ENCODE measurements at places on chromosomes 7 and 10. TPM values are rescaled to one million over a fixed set of nuclear protein-coding genes. Genes with fewer than 3 reads are reported as not detected.

Gene NEUROG3
- total RNA-seq: not detected

DNA sequence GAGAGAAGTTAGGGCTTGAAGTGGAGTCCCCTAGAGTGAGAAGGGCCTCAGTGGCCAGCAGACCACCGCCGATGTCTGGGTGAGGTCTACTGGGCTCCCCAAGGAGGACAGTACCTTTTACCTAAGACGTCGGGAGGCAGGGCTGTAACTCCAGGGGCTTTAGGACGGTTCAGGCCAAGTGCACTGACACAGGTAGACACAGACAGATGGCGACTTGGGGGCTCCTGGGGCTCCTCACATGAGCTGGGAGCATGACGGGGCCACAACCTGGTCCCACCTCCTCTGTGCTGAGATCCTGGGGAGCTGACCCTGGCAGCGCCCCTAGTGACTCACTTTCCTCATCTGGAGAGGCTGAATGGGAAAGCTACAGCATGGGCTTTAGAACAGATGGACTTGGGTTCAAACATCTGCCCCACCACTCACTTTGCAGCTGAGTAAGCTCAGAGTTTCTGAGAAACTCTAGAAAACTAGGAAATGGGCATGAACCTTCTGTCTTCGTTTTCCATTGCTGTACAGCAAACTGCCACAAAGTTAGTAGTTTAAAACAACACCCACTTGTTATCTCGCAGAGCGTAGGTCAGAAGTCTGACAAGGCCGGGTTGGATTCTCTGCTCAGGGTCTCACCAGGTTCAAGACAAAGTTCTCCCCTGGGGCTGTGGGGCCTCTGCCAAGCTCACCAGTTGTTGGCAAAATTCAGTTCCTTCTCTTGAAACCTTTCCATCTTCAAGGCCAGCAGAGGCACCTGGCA is 4.7 kb upstream of the COMTD1 start:
- peaks cover 6% of the 10 kb centered on the region for H3K4me1 ChIP-seq
- no peaks in the 10 kb centered on the region for H3K27me3 ChIP-seq
- no peak for DNase-seq

GRCh38 chr10:3225561-3225960 is 53.0 kb upstream of the PITRM1 start:
- H3K27me3 ChIP-seq: peaks cover 19% of the 10 kb centered on the region
- no peaks in the 10 kb centered on the region for H3K36me3 ChIP-seq
- H3K4me1 ChIP-seq: peaks cover 17% of the 10 kb centered on the region
- no peak overlapping the region for H3K27ac ChIP-seq

DNA sequence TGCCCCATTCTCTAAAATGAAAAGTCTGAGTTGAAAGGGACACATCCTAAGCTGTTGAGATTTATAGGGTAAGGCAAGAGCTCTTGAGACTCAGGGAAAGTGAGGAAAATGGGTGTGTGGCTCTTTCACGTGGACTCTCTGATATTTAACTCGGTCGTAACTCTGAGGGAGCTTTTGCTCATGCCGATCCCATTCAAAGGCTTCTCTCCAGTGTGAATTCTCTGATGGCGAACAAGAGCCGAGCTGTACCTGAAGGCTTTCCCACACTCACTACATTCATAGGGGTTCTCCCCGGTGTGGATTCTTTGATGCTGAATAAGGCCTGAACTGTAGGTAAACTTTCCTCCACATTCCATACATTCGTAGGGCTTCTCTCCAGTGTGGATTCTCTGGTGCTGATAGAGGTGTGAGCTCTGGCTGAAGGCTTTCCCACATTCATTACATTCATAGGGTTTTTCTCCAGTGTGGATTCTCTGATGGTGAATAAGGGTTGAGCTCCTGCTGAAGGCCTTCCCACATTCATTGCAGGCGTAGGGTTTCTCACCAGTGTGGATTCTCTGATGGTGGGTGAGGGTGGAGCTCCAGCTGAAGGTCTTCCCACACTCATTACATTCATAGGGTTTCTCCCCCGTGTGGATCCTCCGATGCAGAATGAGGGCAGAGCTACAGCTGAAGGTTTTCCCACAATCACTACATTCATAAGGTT is 10.4 kb downstream of the ZNF3 start:
- DNase-seq: no peak
- no peak overlapping the region for H3K27ac ChIP-seq
- no peaks in the 10 kb centered on the region for H3K27me3 ChIP-seq
- no peaks in the 10 kb centered on the region for H3K4me1 ChIP-seq
- no peak overlapping the region for H3K4me3 ChIP-seq
- peaks cover 82% of the 10 kb centered on the region for H3K36me3 ChIP-seq

Gene ABCF2
- 90.3 TPM for total RNA-seq

- no peaks in the 10 kb centered on the region for H3K27me3 ChIP-seq
- H3K27ac ChIP-seq: no peak overlapping the region
- H3K4me1 ChIP-seq: no peaks in the 10 kb centered on the region
- H3K36me3 ChIP-seq: no peaks in the 10 kb centered on the region
Measured at GRCh38 chr7:85025312-85025756, 161.5 kb downstream of the SEMA3D start.

Data from activated CD4-positive, alpha-beta T cell treated with anti-CD3 and anti-CD28 coated beads, Interleukin-2, amount 10 ng/mL, durations not matched to agents 24 days and 14 days (primary cell).